Hair follicle dermal papilla cell (primary cell): ENCODE measurements at places on chromosomes 11 and 22. TPM values are rescaled to one million over a fixed set of nuclear protein-coding genes. Genes with fewer than 3 reads are reported as not detected.

Gene OMP
- 0.85 TPM in 1 of 2 replicates, not detected in the other for total RNA-seq

Gene LARGE2
- total RNA-seq, result 0.16 TPM in 1 of 2 replicates, not detected in the other

Gene MS4A3
- total RNA-seq, result not detected in 2 replicates

Gene OR5P2
- not detected in 2 replicates for total RNA-seq

Gene PHOX2A
- not detected in 2 replicates for total RNA-seq

Gene BAD
- total RNA-seq, result 64.0 and 66.5 TPM in 2 replicates

Gene APOBEC3A
- not detected in 2 replicates for total RNA-seq

Gene SPDYC
- total RNA-seq, result not detected in 2 replicates

Gene RTN4RL2
- total RNA-seq, result 0.12 and 0.49 TPM in 2 replicates

Gene GCAT
- total RNA-seq, result 20.6 and 21.0 TPM in 2 replicates

Gene CLCF1
- 12.7 and 13.8 TPM in 2 replicates for total RNA-seq

Gene ANO5
- total RNA-seq, result 0.12 and 0.65 TPM in 2 replicates
